ENCODE measurements at places on chromosomes 1 and 21. TPM values are rescaled to one million over a fixed set of nuclear protein-coding genes. Genes with fewer than 3 reads are reported as not detected.

DNA sequence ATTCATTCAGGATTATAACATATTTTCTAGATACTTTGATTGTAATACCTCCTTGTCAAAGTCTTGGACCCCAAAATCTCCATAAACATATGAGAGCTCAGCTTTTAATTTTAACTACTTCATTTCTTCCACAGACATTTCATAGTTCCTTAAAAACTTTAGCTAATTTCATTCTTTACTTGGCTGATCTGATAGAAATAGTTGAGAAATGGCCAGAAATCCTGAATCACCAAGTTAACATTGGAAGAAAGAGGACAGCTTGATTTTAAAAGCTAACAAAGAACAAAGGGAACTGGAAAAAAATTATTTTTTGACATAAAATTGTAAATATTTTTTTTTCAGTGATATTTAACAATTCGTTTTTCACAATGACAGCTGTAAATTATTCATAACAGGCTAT is 216.5 kb downstream of the NTNG1 start:
- no peak overlapping the region for H3K4me3 ChIP-seq
- peaks cover 5% of the 10 kb centered on the region for H3K36me3 ChIP-seq
- no peaks in the 10 kb centered on the region for H3K4me1 ChIP-seq

Gene RBM15
- 17.5 TPM for total RNA-seq

Gene FAM151A
- not detected for total RNA-seq

Gene SLC2A1
- total RNA-seq = 89.7 TPM

Gene DYNLT4
- not detected for total RNA-seq
